ENCODE measurements at places on chromosomes 4 and X. TPM values are rescaled to one million over a fixed set of nuclear protein-coding genes. Genes with fewer than 3 reads are reported as not detected.

The TMPRSS11D gene
- not detected for total RNA-seq

The RBMX2 gene
- 23.5 TPM for total RNA-seq

The NHSL2 gene
- 1.2 TPM for total RNA-seq

The ABCD1 gene
- total RNA-seq, result 19.3 TPM

The EXOSC9 gene
- 52.5 TPM for total RNA-seq

The MTHFD2L gene
- 6.3 TPM for total RNA-seq

The AMTN gene
- not detected for total RNA-seq

The XK gene
- total RNA-seq, result 0.15 TPM

The C4orf50 gene
- total RNA-seq, result 1.9 TPM

The NLRP2B gene
- total RNA-seq, result not detected

The CDKL5 gene
- total RNA-seq, result 0.68 TPM

The DCLK2 gene
- 0.15 TPM for total RNA-seq

The PAGE1 gene
- not detected for total RNA-seq

The SLC26A1 gene
- 0.34 TPM for total RNA-seq

The FOXO4 gene
- total RNA-seq, result 11.0 TPM

The USO1 gene
- total RNA-seq, result 50.0 TPM

The ANXA10 gene
- not detected for total RNA-seq

The COL4A6 gene
- total RNA-seq, result not detected

The GYPA gene
- not detected for total RNA-seq

The XAGE2 gene
- total RNA-seq, result not detected

The USP17L27 gene
- not detected for total RNA-seq

The SPATA18 gene
- total RNA-seq, result 0.56 TPM

The SMIM20 gene
- 14.9 TPM for total RNA-seq

The MYOZ2 gene
- total RNA-seq, result not detected

The ARMCX1 gene
- total RNA-seq, result 0.12 TPM

The GYPE gene
- total RNA-seq, result not detected

The CXCL3 gene
- not detected for total RNA-seq

The NWD2 gene
- total RNA-seq, result not detected

The ARHGAP36 gene
- total RNA-seq, result not detected

The SAT1 gene
- total RNA-seq, result 83.4 TPM

The UGT2B10 gene
- not detected for total RNA-seq
